ENCODE measurements at places on chromosomes 3 and 15. TPM values are rescaled to one million over a fixed set of nuclear protein-coding genes. Genes with fewer than 3 reads are reported as not detected.

- no peak for DNase-seq
Observed at GRCh38 chr3:194293546-194294198, 57.5 kb downstream of the CPN2 start.

DNA sequence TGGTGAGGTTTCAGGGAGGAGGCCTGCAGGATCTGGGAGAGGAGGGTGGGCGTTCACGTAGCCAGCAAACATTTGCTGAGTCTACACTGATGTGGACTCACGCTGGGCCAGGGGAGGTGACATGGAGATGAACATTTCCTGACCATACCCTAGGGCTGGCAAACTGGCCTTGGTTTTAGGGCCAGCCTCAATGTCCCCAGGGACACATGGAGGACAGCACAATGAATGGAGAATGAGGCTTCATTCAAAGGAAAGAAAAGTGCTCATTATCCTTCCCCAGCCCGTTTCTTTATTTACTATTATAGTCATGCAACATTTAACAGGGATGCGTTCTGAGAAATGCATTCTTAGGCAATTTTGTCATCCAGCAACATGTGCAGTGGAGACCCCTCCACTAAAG lies 26.8 kb downstream of the ACAN start:
- no peak for DNase-seq

OCA2 gene
- 4.1 TPM for total RNA-seq

DNA sequence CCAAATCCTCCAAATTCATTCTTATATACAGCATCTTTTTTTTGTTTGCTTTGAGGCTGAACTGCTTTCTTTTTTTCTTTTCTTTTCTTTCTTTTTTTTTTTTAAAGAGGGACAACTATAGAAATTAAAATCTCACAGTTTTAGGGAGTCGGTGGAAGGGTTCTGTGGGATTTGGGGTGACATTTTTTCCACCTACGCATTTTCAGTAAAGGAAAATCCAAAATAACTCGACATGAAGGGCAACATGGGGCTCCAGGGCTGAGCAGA lies 3.0 kb upstream of the FEZF2 start:
- DNase-seq, result no peak

GRCh38 chr3:66110840-66111239 lies 72.1 kb upstream of the MAGI1 start:
- DNase-seq, result peak; percentile 44

- no peak for DNase-seq
Observed at GRCh38 chr3:43960448-43960840, 269.7 kb downstream of the ABHD5 start.

GRCh38 chr3:71061581-71061980 lies 521.9 kb downstream of the FOXP1 start:
- DNase-seq, result no peak
